ENCODE measurements at places on chromosomes 4 and X. TPM values are rescaled to one million over a fixed set of nuclear protein-coding genes. Genes with fewer than 3 reads are reported as not detected.

SLC10A4 gene
- total RNA-seq = not detected

PRMT9 gene
- 8.9 TPM for total RNA-seq

BTK gene
- total RNA-seq = 0.09 TPM

ADRA2C gene
- 0.18 TPM for total RNA-seq

GAGE12F gene
- not detected for total RNA-seq

MSX1 gene
- 3.5 TPM for total RNA-seq

KLKB1 gene
- total RNA-seq = not detected

XAGE1A gene
- total RNA-seq = not detected

ZMAT1 gene
- total RNA-seq = 2.2 TPM

CCKAR gene
- not detected for total RNA-seq

FSTL5 gene
- total RNA-seq = not detected

GPR82 gene
- not detected for total RNA-seq

CDKL5 gene
- total RNA-seq = 2.3 TPM

SATL1 gene
- total RNA-seq = not detected

MAPK10 gene
- total RNA-seq = not detected

HPGDS gene
- total RNA-seq = not detected

TAF9B gene
- 9.7 TPM for total RNA-seq

KLF8 gene
- 0.09 TPM for total RNA-seq

Measured in endothelial cell of coronary artery (primary cell).